ENCODE measurements at places on chromosomes 2 and 18. TPM values are rescaled to one million over a fixed set of nuclear protein-coding genes. Genes with fewer than 3 reads are reported as not detected.

The YIPF4 gene
- total RNA-seq: 17.8 TPM

The PIEZO2 gene
- total RNA-seq: not detected

The ADCYAP1 gene
- total RNA-seq: not detected

The HOXD8 gene
- total RNA-seq: 0.35 TPM

The RRM2 gene
- 4.0 TPM for total RNA-seq

The IL37 gene
- not detected for total RNA-seq

The DSG2 gene
- total RNA-seq: 150 TPM

The CD207 gene
- total RNA-seq: not detected

The CCL20 gene
- total RNA-seq: 0.88 TPM

The ARHGAP15 gene
- not detected for total RNA-seq

The DNAH7 gene
- 0.56 TPM for total RNA-seq

The CCDC85A gene
- total RNA-seq: 0.17 TPM

The TUBB8B gene
- not detected for total RNA-seq

The ARHGAP28 gene
- 9.0 TPM for total RNA-seq

The REG3G gene
- not detected for total RNA-seq

The HOXD13 gene
- not detected for total RNA-seq

The AFF3 gene
- 0.03 TPM for total RNA-seq

The KIF5C gene
- under 0.01 TPM for total RNA-seq

The FZD7 gene
- total RNA-seq: 21.6 TPM

The IMMT gene
- 78.9 TPM for total RNA-seq

The FLACC1 gene
- total RNA-seq: 0.75 TPM

The ITGB6 gene
- 461 TPM for total RNA-seq

Data from mammary epithelial cell (primary cell).